ENCODE measurements at places on chromosomes 1 and 21.
A peak's percentile ranks its signal among the peaks of the same experiment; 100 is the strongest.

DNA sequence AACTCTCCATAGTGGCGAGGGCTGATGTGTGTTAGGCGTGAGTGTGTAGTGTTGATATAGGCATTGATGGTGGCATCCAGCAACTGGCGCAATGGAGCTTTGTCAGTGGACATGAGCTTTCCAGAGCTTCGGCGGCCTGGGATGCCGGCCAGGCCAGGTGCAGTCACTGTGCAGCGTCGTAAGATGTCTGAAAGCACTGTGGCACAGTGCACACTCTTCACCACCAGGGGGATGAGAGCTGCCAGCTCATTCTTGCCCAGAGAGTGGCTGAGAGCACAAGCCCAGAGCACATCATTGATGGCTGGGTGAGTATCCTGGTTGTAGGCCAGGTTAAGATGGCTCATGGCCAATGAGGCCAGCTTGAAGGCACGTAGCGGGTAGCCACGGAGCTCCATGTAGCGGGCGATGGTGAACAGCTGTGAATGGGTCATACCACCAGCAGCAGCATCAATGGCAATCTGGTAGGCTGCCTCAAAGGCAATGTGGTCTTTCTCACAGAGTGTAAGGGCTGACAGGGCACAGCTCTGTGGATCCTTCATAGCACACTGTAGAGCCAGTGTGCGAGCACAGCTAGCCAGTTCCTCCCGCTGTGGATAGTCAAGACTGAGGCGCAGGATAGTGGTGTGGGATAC, 6.7 kb downstream of the UROD start:
- ATAC-seq = peak; percentile 89
- H3K27ac ChIP-seq = no peak overlapping the region
- H3K36me3 ChIP-seq = peaks cover 17% of the 10 kb centered on the region
- H3K4me1 ChIP-seq = peaks cover 12% of the 10 kb centered on the region
- H3K27me3 ChIP-seq = no peaks in the 10 kb centered on the region

GRCh38 chr1:147760481-147761260, at the start of gene GJA5:
Gene GJA5 (minus strand): TSS chr1:147760602. CDS start chr1:147759238, 1,364 bp downstream.
- H3K4me3 ChIP-seq = no peak within 1 kb of the TSS
- no peaks in the 10 kb centered on the region for H3K36me3 ChIP-seq
- H3K4me1 ChIP-seq = peaks cover 27% of the 10 kb centered on the region
- H3K27me3 ChIP-seq = no peaks in the 10 kb centered on the region

DNA sequence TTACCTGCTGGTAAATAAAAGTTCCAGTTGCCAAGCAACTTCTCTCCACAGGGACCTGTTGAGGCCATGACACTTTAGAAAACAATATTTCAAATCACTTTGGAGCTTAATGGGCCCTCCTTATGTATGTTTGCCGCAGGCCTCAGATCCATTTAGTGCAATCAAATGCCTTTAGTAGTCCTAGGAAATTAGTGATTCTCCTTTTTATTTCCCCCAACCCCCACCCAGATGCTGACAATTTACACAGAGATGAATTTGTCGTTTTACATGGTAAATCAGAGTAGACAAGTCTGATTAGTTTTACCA, 83.6 kb downstream of the CLIC4 start:
- H3K4me1 ChIP-seq = peaks cover 56% of the 10 kb centered on the region
- no peaks in the 10 kb centered on the region for H3K27me3 ChIP-seq
- peak overlapping the region; percentile 46 for H3K27ac ChIP-seq
- H3K4me3 ChIP-seq = no peak overlapping the region
- no peak for ATAC-seq

GRCh38 chr1:199163670-199164069, 524.8 kb downstream of the PTPRC start:
- H3K27me3 ChIP-seq = peaks cover 26% of the 10 kb centered on the region
- peaks cover 29% of the 10 kb centered on the region for H3K4me1 ChIP-seq
- no peak overlapping the region for H3K27ac ChIP-seq

GRCh38 chr1:8754247-8754650, 63.2 kb downstream of the RERE start:
- ATAC-seq = no peak
- H3K4me3 ChIP-seq = no peak overlapping the region
- no peak overlapping the region for H3K27ac ChIP-seq

- H3K4me3 ChIP-seq = no peak overlapping the region
- no peaks in the 10 kb centered on the region for H3K27me3 ChIP-seq
- H3K27ac ChIP-seq = no peak overlapping the region
- H3K4me1 ChIP-seq = no peaks in the 10 kb centered on the region
- H3K36me3 ChIP-seq = no peaks in the 10 kb centered on the region
Observed at GRCh38 chr1:220682901-220683576, 7.1 kb upstream of the C1orf115 start.

DNA sequence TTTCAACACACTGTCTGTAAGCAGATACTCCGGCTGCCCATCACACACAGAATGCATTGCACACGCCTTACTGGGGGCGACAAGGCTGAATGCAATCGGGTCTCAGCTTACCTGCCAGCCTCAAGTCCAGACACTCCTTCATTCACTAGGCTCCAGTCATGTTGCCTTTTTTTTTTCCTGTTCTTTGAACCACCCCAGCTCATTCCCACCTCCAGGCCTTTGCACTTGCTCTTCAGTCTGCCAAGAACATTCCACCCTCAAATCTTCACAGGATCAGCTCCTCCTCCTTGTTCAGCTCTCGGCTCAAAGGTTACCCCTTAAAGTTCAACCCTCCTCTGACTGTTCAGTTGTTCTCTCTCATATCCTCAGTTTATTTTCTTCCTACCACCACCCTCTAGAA, 181.9 kb upstream of the ESRRG start:
- no peaks in the 10 kb centered on the region for H3K36me3 ChIP-seq
- H3K4me1 ChIP-seq = no peaks in the 10 kb centered on the region
- no peaks in the 10 kb centered on the region for H3K27me3 ChIP-seq
- no peak for ATAC-seq
- no peak overlapping the region for H3K4me3 ChIP-seq

DNA sequence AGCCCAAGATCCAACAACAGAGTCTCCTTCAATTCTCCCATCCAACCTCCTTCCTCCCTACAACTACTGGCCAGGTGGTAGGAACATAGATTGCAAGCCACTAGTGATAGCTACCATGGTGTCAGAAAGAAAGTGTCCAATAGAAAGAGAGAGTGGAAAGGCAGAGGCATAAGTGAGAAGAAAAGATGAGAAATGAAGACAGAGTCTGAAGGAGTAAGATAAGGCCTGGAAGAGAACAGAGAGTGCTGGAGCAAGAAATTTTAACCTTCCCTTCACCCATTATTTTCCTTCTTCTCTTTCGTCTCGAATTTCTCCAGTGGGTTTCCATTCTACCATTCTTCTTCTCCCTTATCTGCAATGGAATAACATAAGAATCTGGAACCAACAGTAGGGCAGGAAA, 57.9 kb downstream of the CDC42BPA start:
- H3K4me1 ChIP-seq = no peaks in the 10 kb centered on the region
- H3K36me3 ChIP-seq = no peaks in the 10 kb centered on the region
- no peak overlapping the region for H3K27ac ChIP-seq
- no peaks in the 10 kb centered on the region for H3K27me3 ChIP-seq
- ATAC-seq = no peak
- H3K4me3 ChIP-seq = no peak overlapping the region

DNA sequence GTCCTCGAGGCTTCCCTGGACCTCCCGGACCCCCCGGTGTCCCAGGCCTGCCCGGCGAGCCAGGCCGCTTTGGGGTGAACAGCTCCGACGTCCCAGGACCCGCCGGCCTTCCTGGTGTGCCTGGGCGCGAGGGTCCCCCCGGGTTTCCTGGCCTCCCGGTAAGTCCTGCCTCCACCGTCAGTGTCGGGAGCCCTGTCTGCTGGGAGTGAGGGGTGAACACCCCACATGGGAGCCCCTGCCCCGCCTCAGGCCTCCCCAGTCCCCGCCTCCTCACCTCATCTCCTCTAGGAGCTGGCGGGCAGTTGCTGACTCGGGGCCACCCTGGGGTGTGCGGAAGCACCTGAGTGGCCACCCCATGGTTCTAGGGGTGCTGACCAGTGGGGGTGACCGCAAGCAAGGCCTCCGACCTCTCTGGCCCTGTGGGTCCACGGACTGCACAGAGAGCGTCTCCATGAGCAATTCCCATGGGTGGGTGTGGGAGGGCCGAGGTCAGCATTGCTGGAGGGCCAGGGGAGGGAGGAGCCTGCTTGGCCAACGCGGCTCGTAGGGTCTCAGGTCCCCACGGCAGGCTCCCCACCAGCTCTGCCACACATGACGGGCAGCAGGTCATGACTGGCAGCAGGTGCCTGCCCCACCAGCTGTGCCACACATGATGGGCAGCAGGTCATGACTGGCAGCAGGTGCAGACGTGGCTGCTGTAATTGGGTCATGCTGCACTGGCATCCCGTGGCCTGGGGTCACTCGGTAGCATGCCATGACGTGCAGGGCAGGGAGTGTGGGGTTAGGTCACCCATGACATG, 61.3 kb downstream of the SLC19A1 start:
- H3K36me3 ChIP-seq = no peaks in the 10 kb centered on the region
- H3K4me3 ChIP-seq = no peak overlapping the region
- H3K27me3 ChIP-seq = no peaks in the 10 kb centered on the region
- H3K4me1 ChIP-seq = peaks cover 42% of the 10 kb centered on the region

- H3K4me3 ChIP-seq = no peak overlapping the region
- H3K4me1 ChIP-seq = peaks cover 16% of the 10 kb centered on the region
- H3K27me3 ChIP-seq = no peaks in the 10 kb centered on the region
- peaks cover 11% of the 10 kb centered on the region for H3K36me3 ChIP-seq
- no peak for ATAC-seq
- H3K27ac ChIP-seq = no peak overlapping the region
Observed at GRCh38 chr1:23039308-23039826, 20.1 kb downstream of the KDM1A start.

DNA sequence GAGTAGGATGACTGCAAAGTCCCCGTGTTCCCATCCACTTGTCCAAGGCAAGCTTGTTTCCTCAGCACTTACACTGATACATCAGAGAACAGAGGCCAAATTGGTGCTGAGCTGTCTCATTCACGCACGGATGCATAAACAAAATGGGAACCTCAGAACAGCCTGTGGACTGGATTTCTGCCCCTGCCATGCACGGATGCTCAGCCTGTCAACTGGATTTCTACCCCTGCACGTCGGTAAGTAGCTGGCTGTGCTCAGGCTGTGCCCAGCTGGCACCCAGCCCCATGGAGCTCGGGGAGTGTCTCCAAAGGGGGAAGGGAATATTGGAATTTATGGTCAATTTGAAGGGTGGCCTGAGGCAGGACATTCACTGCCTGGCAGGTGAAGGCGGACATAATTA, 40.8 kb upstream of the TMPRSS2 start:
- no peak overlapping the region for H3K4me3 ChIP-seq
- H3K27me3 ChIP-seq = peaks cover 44% of the 10 kb centered on the region
- H3K36me3 ChIP-seq = no peaks in the 10 kb centered on the region
- H3K4me1 ChIP-seq = peaks cover 11% of the 10 kb centered on the region

DNA sequence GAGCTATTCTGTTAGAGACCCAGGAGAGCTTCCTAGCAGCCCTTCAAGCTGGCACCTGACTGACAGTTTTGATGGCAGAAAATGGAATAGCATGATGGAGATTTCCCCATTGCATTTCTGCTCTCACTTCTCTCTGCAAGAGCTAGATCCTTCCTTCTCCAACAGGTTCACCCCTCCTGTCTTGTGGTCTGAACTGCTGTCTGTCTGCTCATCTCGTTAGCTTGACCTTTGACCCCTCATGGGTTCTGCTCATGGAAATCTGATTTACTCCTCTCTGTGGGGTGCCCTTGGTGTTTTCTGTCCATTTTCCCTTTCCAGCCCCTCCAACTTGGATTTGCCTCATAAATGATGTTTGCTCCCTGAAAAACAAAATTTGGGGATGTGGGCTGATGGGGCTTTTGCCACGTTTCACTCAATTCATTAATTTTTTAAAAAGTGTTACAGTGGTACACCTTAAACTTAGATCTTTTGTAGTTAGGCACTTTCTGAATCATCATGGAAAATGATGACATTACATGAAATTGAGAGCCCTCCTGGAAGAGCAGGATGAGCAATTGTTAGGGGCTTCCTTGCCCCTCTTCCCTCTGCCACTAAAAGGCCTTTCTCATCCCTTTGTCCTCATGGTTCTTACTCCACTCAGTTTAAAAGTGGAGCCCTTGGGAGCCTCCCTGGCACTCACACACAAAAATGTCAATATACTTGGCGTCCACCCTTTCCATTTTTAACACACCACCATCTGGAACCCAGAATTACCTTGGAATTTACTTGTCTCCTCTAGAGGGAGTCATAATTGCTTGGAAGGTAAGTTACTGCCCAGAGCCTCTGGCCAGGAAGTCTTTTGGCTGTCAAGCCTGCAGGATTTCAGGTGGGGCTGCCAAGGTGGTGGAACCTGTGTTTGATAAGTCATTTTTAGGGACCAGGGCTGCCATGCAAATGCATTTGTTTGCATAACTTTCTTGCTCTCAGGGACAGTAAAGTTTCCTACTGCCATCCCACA, 31.9 kb upstream of the IL19 start:
- H3K27ac ChIP-seq = peak overlapping the region; percentile 82
- no peak overlapping the region for H3K4me3 ChIP-seq
- ATAC-seq = no peak
- no peaks in the 10 kb centered on the region for H3K27me3 ChIP-seq
- H3K4me1 ChIP-seq = peaks cover 94% of the 10 kb centered on the region
- H3K36me3 ChIP-seq = no peaks in the 10 kb centered on the region

DNA sequence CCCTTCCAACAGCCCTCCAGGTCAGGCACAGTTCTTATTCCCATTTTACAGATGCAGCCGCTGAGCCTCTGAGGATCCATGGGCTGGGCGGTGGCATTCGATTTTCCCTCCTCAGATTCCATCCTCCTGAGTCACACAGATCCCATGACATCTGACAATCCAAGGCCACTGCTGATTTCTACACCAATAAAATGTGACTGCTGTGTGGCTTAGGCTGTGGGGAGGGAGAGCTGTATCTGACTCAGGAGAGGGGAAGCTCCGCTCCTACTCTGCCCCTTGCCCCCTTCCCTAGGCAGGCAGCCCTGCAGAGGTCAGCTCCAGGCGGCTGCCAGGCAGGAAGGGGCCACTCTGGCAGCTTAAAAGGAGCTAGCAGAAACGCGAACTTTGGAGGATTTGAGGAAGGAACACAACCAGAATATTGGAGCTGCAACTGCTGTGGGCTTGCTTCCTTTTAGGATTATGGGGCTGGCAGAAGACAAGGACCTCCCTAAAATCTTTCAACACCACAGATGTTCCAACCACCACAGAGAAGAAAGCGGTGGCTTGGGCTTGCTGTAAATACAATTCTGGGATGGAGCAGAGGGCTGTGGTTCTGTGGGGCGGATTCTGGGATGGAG, 50.0 kb downstream of the MRPL37 start:
- H3K4me1 ChIP-seq = no peaks in the 10 kb centered on the region
- H3K4me3 ChIP-seq = no peak overlapping the region
- no peaks in the 10 kb centered on the region for H3K36me3 ChIP-seq
- no peak for ATAC-seq

DNA sequence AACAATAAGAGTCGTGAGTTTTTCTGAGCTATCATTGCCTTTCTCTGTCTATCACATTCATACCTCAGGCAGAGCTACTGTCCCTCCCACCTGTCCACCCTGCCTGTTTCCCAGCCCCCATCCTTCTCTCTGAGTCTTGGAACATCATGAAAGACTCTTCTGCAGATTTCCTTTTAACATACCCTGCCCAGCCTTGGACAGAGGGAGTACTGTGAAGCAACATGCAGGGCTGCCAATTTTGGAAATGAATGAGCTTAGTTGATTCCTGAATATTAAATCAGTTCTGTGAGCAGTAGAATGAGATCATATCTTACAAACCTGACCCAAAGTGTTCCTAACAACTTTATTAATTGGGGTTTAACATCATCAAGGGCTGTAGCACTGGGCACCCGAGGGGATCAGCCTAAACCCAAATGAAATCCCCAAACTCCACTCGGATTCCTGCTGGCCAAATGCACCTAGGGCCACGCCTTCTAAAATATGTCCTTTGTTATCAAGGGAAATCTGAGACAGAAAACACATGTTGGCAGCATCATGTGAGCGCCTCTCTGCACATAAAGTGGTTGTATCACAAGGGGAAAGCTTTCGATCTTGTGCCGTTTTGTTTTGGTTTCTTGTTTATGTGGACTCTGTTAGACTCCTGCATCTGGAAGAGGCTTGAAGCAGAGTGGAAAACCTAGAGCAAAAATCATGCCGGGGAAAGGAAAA, 357.6 kb downstream of the KIF26B start:
- H3K4me1 ChIP-seq = no peaks in the 10 kb centered on the region
- peaks cover 44% of the 10 kb centered on the region for H3K27me3 ChIP-seq
- no peak overlapping the region for H3K4me3 ChIP-seq
- no peak overlapping the region for H3K27ac ChIP-seq
- no peak for ATAC-seq
